Globus pallidus (tissue), 1 donor: ENCODE measurements at places on chromosomes 11 and 22.
A peak's percentile ranks its signal among the peaks of the same experiment; 100 is the strongest.

- DNase-seq: no peak
Measured at GRCh38 chr11:70210530-70210929, 7.4 kb downstream of the FADD start.

- no peak for DNase-seq
Measured at GRCh38 chr11:105321696-105322095, 182.1 kb upstream of the CARD18 start.

DNA sequence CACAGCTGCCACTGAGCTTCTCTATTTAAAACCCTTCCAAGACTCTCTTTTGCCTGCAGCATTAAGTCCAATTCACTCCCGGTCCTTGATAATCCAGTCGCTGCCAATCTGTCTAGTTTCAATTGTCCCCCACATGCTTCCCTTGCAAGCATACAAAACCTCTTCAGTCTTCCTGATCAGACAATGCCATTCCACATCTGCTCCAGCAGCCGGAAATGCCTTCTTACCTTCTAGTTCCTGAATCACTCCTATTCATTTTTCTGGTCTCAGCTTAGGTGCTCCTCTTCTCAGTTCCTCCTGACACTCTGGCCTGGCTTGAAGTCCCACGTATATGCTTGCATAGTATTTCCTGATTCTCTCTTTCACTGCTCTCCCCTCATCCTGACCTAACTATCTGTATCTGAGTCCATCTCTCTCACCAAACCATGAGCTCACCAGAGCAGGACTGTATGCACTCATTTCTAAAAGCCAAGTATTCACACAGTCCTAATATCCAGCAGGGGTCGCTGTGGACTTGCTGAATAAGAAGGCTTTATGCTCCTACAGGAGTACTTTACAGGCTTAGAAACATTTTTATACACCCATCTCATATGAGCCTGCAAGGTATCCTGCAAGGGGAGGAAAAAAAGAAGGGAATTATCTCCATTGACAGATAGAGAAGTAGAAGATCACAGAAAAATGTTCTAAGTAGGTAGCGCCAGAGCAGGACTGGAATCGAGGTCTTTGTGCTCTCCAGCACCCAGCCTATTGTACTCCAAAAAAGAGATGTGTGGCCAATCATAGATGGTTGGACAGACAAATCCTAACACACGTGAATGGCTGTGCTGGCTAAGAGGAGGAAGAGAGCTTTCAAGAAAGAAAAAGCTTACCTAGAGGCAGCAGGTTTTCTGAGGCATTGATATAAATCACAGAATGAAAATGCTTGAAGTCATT is 19.2 kb downstream of the XRRA1 start:
- DNase-seq: peak; percentile 86

GRCh38 chr11:41579546-41579945 is 120.1 kb upstream of the LRRC4C start:
- no peak for DNase-seq

DNA sequence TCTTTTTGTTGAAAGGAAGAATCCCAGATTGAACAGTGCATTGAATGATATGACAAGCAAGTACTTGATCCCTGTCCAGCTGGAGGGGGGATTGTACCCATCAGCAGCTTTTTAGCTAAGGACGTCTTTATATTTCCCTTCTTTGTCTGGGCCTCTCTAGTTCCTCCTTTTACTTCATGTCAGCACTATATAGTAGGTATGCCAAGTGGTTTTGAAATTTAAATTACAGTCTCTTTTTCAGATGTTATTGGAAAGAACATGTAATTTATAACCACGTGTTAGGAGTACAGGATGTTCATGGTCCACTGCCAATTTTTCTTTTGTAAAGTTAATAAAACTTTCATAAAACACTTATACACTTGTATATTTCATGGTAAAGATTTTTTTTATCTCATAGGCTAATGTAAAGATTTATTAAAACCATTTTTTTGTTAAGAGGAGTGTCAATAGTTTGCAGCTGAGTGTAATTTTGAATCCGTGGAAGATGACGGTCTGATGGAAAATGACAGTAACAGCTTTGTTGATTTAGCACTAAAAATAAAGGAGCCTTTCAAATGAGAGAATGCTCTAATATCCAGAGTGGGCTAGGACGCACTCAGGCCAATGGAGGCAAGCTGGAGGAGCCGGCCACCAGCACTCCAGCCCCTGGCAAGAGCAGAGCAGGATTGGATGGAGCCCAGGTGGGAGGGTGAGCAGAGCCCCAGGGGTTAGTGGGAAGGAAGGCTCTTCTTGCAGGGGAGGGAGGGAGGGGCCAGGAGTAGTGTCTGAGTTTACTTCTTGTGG is 488.3 kb downstream of the INSC start:
- DNase-seq: peak; percentile 4

GRCh38 chr22:26482161-26482560 is 1.4 kb downstream of the HPS4 start:
- no peak for DNase-seq

- DNase-seq: no peak
Measured at GRCh38 chr11:32108576-32108975, 17.7 kb downstream of the RCN1 start.

DNA sequence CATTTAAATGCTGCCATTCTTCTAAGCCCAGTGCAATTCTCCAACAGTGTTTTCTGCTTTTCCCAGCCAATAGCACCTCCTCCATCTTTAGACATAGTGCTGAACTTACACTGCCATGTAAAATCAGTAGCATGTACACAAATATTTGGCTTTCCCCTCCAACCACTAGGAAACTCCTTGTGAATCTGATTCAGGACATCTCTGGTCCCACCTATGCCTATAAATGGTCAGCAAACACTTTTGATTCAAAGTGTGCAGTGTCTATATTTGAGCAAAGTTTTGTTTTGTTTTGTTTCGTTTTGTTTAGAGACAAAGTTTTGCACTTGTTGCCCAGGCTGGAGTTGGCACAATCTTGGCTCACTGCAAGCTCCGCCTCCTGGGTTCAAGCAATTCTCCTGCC is 24.8 kb downstream of the YPEL4 start:
- no peak for DNase-seq

- DNase-seq: no peak
Measured at GRCh38 chr11:96396637-96397036, 6.8 kb downstream of the JRKL start.

GRCh38 chr11:80241766-80242165 is 800.9 kb upstream of the TENM4 start:
- DNase-seq: no peak

- DNase-seq: no peak
Measured at GRCh38 chr22:19061471-19062138, 60.6 kb downstream of the DGCR2 start.

DNA sequence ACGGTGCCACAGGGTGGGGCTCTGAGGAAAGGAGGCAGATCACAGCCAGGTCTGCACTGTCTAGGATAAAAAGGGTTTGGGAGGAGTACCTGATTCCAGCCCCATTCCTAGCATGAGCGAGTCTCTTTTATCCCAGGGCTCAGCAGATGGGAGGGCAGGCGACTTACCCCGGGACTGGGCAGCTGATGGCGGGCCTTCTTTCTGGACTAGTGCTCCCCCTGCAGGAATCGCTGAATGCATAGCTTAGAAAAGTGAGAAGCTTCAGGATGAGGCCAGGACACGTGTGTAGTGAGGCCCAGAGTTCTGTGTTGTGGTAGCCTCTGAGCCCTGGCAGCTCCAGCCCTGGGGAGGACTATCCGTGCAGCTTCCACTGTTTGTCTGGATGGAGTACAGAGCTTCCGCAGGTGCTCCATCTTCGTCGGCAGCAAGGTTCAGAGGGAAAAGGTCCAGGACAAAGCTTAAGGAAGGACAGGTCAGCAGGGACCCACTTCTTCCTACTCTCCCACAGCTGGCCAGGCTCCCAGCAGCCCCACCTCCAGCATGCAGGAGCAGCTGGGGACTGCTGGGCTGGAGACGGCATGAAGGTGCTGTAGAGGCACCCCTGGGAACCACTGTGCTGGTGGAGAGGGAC is 30.4 kb downstream of the COMMD9 start:
- peak; percentile 78 for DNase-seq

DNA sequence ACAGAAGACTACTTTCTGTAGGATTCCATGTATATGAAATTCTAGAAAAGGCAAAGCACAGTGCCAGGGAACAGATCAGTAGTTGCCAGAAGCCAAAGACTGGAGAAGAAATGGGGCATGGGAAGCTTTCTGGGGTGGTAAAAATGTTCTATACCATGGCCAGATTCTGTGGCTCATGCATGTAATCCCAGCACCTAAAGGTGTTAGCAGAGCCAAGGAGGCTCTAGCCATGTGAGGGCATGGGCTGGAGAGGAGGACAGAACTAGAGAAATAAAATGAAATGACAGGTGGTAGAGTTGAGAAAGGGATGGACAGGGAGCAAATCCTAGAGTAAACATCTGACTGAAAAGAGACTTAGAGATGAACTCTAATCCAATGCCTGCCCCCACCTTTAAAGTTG is 26.9 kb upstream of the HMGXB4 start:
- no peak for DNase-seq

DNA sequence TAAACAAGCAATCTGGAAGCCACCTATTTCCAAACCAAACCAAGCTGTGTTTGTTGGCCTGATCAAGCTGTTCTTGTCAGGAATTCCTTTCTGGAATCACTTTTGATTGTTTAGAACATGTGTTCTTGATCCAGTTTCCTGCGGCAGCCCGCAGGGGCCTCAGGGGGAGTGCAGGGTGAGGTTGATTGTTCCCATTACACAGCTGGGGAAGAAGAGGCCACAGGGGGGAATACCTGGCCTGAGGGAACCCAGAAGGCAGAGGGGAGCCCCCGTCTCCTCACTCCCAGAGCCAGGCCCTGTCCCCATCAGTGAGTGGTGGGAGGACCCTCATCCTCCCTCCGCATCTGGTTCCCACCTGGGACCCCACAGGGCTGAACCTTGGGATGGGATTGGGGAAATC is 4.2 kb downstream of the MRGPRD start:
- no peak for DNase-seq

- DNase-seq: no peak
Measured at GRCh38 chr11:4697585-4697984, at the start of gene OR51E2. Gene OR51E2, minus strand, starts transcription at chr11:4697853. Its CDS starts 15,142 bp downstream, at chr11:4682711.

- no peak for DNase-seq
Measured at GRCh38 chr22:28044546-28045173, 125.6 kb upstream of the PITPNB start.

GRCh38 chr22:50061141-50061823 is 3.2 kb upstream of the TTLL8 start:
- no peak for DNase-seq

GRCh38 chr11:103257360-103257759 is 148.1 kb downstream of the DYNC2H1 start:
- DNase-seq: no peak

DNA sequence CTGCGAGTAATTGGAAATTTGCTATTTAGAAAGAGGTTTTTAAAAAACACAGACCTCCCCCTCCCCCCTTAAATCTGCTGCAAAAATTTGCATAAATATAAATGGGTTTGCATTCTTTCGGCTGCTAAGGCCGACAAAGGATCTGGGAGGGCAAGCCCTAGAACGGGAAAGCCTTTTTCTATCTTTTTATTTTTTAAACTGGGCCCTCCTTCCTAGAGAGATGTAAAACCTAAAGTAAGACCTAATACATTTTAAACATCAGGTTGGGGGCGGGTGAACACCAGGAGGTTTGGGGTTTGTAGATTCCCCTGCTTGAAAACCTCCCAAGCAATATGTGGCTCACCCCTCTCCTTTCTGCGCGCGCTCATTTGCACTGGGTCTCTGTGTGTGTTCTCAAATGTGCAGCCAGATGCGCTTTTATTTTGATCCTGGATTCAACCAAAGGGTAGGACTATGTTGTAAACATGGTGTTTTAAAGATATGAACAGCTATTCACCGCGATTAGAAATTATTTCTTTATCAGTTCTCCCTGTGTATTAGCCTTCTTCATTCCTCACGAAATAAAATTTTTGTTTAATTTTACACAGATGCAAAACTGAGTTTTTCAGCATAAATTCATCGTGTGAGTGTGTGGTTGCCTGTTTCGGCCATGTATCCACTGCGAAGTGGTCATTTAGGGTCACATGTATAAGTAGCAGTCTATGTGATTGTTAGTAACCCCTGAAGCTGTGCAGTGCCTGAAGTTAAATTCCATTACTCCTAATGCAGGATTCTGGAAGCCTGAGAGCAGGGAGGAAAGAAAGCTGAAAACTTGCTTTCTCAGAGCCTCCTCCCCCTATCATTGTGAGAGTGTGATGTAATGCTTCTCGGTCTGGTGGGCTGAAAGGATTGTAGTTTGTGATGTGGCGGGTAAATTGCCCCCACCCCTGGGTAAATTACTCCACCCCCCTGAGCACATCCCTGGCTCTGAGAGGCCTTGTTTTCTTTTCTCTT is 988 bp downstream of the TNRC6B start:
- peak; percentile 57 for DNase-seq

GRCh38 chr11:31645747-31646146 is 136.2 kb downstream of the ELP4 start:
- peak; percentile 5 for DNase-seq

DNA sequence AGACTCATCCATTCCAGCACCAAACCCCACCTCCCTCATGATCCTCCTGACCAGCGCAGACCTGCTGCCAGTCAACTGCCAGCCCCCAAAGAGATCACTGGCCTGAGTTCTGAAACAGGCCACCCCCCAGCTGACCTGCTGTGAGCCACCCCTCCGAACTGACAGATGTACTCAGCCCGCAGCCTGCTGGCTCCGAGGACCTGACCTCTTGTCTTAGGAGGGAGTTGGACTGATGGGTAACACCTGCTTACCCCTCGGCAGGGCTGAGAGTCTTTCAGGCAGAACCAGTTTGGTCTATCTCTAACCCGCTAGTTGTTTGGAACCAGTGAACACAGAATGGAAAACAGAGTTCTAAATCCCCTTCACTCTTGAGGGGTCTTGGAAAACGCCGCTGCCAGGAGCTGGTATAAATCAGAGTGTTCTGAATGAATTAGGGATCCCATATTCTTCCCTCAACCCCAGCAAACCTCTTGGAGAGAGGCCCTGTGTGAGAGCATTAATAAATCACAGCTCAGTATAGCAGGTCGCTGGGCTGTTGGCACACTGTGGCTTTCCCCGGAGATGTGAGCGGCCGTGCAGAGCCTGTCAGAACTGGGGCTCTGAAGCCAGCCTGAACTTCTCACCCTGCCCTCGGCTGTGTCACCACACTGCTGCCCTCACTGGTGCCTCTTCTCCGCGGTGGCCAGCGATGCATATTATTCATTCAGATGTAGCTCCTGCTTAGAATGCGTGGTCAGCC is 165.1 kb upstream of the NCAM1 start:
- no peak for DNase-seq

DNA sequence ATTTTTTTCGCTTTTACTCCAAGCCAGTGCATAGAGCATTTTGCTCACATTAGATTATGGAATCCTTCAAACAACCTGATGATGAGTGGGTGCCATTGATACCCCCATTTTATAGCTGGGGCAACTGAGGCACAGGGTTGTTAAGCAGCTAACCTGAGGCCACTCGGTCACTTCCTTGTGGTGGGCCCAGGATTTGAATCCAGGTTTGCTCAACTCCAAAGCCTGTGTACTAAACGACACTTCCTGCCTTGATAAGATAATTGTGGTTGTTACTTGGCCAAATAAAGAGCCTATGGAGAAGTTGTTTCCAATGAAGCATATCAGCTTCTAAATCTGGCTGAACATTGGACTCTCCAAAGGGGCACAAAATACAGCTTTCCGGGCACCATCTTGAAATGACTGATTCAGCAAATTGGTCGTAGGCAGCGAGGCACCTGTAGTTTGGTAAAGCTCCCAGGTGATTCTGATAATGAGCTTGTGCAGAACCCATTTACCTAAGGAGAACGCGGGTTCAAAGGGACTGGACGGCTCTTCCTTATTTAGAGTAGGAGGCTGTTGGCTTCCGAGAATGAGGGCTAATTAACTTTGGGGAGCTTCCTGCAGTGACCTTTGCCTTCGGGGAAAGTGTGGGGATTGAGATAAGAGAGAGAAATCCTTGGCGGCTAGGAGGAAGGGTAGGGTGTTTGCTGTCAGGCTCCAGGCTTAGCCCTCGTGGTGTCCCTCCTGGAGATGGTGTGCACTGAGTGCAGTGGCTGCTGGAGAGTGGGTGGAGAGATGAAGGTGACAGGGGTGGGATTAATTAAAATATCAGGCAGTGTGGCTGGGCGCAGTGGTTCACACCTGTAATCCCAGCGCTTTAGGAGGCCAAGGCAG is 17.5 kb upstream of the EHF start:
- no peak for DNase-seq
